ENCODE measurements at places on chromosomes 12 and 14.
A peak's percentile ranks its signal among the peaks of the same experiment; 100 is the strongest.

DNA sequence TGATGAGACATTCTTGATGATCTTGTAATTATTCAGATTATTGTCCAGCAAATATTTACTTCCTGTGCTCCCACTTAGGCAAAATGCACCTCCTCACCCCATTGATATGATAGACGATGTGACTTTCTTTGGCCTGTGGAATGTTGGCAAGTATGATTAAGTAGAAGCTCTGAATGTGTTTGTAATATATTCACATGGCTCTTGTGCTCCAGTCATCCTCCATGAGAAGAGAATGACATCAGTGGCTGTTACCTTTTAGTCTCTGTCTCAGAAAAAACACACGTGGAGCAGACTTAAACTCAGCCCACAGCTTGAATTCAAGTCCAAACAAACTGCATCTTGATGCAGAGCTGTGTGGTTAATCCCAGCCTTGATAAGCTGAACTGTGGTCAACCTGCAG, 984.3 kb upstream of the FBXO33 start:
- DNase-seq: no peak

GRCh38 chr14:69315301-69315700, 55.3 kb downstream of the GALNT16 start:
- DNase-seq: no peak

GRCh38 chr12:101859664-101860607, 17.4 kb upstream of the DRAM1 start:
- peak; percentile 68 for DNase-seq

DNA sequence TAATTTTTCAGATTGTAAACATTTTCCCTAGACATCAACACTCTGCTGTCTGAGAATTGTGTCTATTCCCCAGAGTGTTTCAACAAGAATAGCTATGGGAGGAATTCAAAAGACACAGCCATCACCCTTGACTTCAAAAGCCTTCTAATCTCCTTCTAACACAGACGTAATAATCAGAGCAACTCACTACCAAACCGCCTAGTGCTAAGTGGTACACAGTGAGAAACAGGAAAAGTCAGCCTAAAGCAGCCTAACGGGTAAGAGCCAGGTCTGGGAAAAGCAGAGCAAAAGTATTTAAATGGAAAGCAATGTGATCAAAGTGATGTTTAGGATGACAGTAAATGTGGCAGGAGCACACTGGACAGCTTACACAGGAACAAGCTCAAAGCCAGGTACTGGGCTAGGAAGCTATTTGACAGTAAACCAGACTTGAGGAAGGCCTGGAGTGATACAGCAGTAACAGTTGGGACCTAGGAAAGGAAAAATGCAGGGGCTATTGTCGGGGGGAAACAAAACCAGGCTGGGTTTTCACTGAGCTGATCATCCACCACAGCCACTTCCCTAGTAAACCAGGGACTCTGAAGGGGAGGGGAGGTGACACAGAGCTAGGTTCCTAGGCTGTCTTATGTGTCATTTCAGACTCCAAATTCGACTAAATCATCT, 29.4 kb downstream of the CORO1C start:
- DNase-seq: peak; percentile 65

- DNase-seq: no peak
Measured at GRCh38 chr14:25518364-25518763, 468.4 kb upstream of the STXBP6 start.

DNA sequence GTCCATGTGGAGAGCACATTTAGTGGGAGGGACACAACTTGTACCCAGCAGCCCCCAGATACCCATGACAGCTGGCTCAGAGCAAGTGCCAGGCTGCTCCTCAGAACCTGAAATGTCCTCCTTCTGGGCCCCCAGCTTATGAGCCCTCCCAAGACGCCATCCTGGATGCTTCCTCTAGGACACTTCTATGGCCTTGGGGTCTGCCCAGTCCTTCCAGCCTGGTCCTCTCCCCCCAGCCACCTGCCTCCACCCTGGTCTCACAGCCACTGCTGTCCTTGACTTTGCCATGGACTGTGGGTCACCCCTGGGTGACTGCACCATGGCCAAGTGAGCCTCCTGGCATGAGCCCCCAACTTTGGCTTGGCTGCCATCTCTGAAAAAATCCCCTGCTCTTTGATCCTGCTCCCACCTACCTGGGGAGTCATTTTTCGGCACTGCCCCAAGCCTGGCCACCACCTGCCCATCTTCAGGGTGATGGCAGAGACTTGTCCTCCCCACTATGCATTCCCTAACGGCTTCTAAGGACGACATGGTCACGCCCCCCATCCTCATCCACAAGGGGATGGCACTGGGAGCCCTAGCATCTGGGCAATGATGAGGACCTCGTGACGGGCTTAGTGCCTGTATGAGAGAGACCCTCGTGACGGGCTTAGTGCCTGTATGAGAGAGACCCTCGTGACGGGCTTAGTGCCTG, 323.7 kb downstream of the TMEM121 start:
- DNase-seq: no peak

- no peak for DNase-seq
Measured at GRCh38 chr12:46858368-46858767, 32.6 kb upstream of the SLC38A4 start.
